ENCODE measurements at places on chromosomes 6 and 20.

DNA sequence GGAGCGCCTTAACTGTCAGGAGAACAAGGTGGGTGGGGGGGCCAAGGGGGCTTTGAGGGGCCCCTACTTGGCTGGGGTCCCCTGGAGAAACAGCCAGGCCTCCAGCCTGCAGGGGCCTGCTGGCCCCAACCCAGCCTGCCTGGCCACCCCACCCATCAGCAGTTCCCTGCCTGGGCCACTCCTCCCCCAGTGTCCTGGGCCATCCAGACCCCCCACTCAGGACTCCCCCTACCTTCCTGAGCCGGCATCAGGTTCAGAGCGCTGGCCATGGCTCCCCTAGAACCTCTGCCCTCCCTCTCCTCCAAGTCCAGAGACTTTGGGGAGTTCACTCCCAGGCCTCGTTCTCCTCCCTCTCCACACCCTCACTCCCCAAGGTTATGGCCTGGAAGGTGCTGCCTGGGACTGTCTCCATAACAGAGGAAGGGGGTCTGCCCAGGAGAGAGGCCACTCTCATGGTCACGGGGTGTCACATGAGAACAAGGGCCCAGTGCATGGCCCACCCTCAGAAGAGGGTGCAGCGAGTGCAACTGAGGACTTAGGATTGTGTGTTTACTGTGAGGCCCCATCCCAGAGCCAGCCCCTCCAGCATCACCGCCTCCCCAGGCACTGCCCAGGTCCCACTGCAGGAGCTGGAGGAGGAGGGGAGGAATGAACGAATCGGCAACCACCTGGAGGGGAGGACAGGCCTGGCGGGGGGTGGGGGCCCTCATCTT is 6.0 kb downstream of the SLC17A9 start:
- DNase-seq = no peak
- peaks cover 30% of the 10 kb centered on the region for H3K4me1 ChIP-seq
- peaks cover 5% of the 10 kb centered on the region for H3K36me3 ChIP-seq
- peaks cover 4% of the 10 kb centered on the region for H3K27me3 ChIP-seq
- H3K4me3 ChIP-seq = no peak overlapping the region
- no peak overlapping the region for H3K27ac ChIP-seq

DNA sequence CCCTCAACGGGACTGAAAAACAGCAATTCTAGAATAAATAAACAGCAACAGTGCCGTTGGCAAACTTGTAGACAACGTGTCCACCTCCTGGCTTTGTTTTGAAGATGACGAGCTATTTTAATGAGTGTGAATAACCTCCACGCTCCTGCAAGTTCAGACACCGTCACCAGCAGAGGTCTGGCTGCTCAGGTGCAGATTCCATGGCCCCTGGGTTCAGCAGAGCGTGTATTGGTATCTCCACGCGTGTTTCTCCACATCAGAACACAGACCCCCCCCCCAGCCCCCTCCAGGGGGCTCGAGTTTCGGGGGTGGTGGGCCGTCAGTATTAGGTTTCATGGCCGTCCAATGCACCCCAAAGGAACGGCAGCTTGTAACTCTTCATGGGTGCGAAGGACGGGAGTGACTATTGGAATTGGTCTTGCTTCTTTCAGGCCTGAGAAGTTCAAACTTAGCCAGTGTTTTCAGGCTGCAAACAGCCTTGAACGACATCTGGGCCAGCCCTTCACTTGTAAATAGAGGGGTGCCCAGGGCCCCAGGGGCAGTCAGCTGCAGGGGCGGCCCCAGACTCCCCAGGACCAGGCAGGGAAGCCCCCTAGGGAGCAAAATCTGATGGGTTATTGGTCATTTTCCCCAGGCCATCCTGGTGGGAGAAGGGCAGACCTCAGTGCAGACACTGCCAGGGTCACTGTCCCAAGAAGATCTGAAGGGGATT is 308.6 kb downstream of the TAF4 start:
- no peaks in the 10 kb centered on the region for H3K36me3 ChIP-seq
- H3K27me3 ChIP-seq = peaks cover 4% of the 10 kb centered on the region
- no peak overlapping the region for H3K27ac ChIP-seq
- DNase-seq = no peak

GRCh38 chr20:61665528-61666470 is 399.9 kb downstream of the TAF4 start:
- H3K4me1 ChIP-seq = no peaks in the 10 kb centered on the region
- no peaks in the 10 kb centered on the region for H3K27me3 ChIP-seq
- no peaks in the 10 kb centered on the region for H3K36me3 ChIP-seq
- no peak for DNase-seq
- H3K27ac ChIP-seq = no peak overlapping the region

DNA sequence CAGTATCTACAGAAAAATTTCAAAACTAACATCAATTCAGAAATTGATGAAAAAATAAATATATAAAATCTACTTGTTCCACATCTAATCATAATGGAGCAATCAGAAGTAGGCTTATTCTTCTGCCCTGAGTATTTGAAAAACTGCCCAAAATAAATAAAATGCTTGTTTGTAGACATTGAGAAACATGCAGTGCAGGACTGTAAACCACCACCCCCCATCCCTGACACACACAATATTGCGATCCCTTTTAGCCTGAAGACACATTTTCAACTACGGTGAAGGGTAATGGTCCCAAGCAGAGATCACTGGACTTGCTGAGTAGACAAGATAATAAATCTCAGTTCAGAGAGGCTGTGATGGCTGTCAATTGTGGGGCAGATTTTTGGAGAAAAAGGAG is 261.5 kb downstream of the C6orf118 start:
- no peaks in the 10 kb centered on the region for H3K36me3 ChIP-seq
- no peaks in the 10 kb centered on the region for H3K27me3 ChIP-seq
- no peak overlapping the region for H3K27ac ChIP-seq
- no peak for DNase-seq

- peaks cover 9% of the 10 kb centered on the region for H3K4me1 ChIP-seq
- DNase-seq = no peak
- no peaks in the 10 kb centered on the region for H3K36me3 ChIP-seq
- H3K27me3 ChIP-seq = peaks cover 4% of the 10 kb centered on the region
Measured at GRCh38 chr6:156657296-156657695, 119.9 kb upstream of the ARID1B start.

DNA sequence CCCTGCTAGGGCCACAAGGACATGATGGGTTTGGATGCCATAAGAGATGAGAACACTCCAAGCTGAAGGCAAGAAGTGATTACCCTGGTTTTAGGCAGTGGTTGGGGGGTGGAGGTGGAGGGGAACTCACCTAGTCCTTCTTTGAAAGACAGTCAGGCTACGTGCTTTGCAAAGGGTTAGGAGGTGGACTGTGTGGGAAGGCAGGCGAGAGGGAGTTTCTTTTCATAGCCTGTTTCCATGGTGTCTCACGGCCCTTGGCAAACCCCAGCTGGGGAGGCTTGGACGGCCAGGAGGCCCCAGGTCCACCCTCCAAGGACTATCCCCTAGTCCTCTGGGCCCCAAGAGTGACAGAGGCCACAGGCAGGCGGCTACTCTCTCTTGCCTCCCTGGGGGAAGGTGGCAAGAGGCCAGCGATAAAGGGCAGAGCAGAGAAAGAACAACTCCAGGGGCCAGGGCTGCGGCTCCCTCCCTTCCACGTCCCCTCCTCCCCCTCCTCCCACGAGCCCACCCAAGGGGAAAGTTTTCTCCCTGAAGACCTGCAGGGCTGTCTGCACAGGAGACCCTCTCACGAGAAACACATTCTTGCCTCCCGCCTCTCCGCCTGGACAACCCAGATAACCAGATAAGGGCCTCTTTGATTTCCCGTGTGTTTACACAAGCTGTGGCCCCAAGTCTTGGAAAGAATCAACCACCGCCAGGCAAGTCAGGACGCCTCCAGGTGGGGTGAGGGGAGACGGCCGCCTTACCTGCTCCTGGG is 74.4 kb downstream of the NOL4L start:
- peaks cover 54% of the 10 kb centered on the region for H3K36me3 ChIP-seq
- no peaks in the 10 kb centered on the region for H3K27me3 ChIP-seq
- H3K27ac ChIP-seq = peak overlapping the region; percentile 94
- peaks cover 78% of the 10 kb centered on the region for H3K4me1 ChIP-seq
- peak overlapping the region; percentile 54 for H3K4me3 ChIP-seq
- no peak for DNase-seq

DNA sequence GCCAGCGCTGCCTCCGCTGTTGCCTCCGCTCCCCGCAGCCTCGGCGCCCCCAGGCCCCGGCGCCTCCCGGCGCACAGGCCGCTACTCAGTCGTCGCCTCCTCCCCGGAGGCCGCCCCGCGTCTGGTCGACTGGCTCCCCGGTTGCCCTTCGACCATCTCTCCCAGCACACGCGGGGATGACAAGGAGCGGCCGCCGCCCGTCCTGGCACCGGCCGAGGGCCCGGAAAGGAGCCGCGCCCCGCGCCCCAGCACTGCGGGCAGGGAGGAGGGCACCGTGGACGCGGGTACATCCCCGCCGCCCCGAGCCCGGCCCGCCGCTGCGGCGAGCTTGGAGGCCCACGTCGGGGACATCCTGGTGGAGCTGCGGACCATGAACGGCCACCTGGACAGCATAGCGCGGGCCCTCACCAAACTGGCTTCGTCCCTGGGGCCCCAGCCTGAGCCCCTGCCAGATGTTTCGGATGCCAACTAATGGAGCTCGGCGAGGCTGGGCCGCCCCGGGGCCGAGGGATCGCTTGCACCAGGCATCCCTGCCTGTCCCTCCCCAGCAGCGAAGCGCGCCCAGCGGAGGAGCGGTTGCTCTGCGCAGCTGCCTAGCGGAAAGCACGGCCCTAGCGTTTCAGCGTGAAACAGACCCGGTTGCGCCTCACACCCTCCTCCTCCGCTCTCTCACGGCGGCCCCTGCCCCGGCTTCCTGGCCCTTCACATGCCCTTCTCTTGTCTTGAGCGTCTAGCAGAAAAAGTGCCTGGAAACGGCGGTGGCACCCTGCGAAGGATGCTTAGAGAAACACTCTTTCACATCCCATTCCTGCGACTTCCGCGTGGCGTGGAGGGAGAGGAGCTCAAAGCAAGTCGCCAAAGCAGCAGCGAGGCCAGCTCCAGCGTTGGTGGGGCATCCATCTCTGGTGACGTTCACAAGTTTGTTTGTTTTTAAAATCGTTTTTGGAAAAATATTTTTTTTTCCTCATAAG is 285.8 kb upstream of the SUPT3H start:
- H3K27me3 ChIP-seq = peaks cover 52% of the 10 kb centered on the region
- peak overlapping the region; percentile 44 for H3K4me3 ChIP-seq
- H3K27ac ChIP-seq = no peak overlapping the region
- peaks cover 58% of the 10 kb centered on the region for H3K4me1 ChIP-seq
- no peaks in the 10 kb centered on the region for H3K36me3 ChIP-seq

DNA sequence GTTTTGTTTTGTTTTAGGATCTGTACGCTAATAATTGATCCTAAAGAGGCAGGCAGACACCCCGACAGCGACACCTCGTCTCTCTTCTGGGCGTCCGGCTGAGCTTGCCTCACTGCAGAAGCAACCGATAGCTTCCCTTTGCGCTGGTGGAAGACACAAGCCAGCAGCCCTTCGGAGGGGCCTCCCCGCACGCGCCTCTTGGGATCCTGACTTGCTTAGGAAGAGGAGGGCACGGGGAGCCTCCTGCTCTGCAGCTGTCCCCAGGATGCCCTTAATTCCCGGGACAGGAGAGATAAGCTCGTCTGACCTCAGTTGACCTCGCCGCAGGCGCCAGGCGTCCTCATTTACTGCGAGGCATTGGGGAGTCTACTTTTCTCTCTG is 94.0 kb downstream of the CD83 start:
- DNase-seq = no peak
- H3K27ac ChIP-seq = peak overlapping the region; percentile 85
- H3K27me3 ChIP-seq = peaks cover 19% of the 10 kb centered on the region
- peak overlapping the region; percentile 82 for H3K4me3 ChIP-seq
- peaks cover 18% of the 10 kb centered on the region for H3K4me1 ChIP-seq

- peaks cover 6% of the 10 kb centered on the region for H3K4me1 ChIP-seq
- H3K27me3 ChIP-seq = peaks cover 43% of the 10 kb centered on the region
- no peak overlapping the region for H3K27ac ChIP-seq
- H3K36me3 ChIP-seq = no peaks in the 10 kb centered on the region
- no peak overlapping the region for H3K4me3 ChIP-seq
- DNase-seq = no peak
Measured at GRCh38 chr6:159118924-159119323, 50.3 kb upstream of the FNDC1 start.

GRCh38 chr6:119076576-119077390 is 1.7 kb downstream of the FAM184A start:
- H3K4me1 ChIP-seq = peaks cover 46% of the 10 kb centered on the region
- peak overlapping the region; percentile 81 for H3K27ac ChIP-seq
- H3K4me3 ChIP-seq = peak overlapping the region; percentile 70
- peaks cover 8% of the 10 kb centered on the region for H3K27me3 ChIP-seq

DNA sequence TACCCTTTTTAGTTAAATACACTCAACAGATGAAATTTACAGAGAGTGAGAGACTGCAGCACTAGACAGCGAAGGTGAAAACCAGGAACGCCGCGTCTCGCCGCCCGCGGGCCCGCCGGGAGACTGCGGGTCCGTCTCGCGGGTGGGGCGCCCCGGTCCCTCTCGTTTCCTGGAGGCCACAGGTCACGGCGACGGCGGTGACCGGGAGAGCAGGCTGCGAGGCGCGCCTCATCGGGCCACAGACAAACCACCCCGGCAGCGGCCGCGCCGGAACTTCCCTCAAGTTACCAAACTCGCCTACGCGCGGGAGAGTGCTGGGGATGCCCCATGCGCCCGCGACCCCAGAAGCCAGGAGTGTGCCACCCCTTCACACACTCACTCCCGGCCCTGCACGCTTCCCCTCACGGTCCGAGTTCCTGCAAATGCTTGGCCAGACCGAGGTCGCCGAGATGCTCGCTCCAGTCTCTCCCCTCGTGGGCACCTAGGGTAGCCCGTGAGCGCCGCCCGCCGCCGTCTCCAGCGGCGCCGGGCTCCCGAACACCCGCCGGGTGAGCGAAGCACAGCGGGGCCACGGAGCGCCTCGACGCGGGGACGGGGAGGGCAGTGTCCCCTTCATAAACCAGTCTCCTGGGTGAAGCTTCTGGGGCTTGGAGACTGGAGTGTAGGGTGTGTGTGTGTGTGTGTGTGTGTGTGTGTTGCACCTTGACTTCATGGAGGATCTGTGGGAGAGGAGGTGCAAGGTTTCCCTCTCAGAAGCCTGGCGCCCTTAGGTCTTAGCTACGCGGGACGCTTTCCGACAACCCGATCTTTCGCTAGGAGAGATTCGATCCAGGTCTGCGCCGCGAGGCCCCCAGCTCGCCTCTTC is 1.4 kb downstream of the BACH2 start:
- peak overlapping the region; percentile 81 for H3K4me3 ChIP-seq
- H3K36me3 ChIP-seq = peaks cover 28% of the 10 kb centered on the region
- H3K27ac ChIP-seq = peak overlapping the region; percentile 99
- H3K4me1 ChIP-seq = peaks cover 42% of the 10 kb centered on the region

GRCh38 chr6:50608421-50608820 is 104.9 kb upstream of the TFAP2D start:
- no peaks in the 10 kb centered on the region for H3K27me3 ChIP-seq
- no peaks in the 10 kb centered on the region for H3K4me1 ChIP-seq
- H3K36me3 ChIP-seq = no peaks in the 10 kb centered on the region
- no peak overlapping the region for H3K4me3 ChIP-seq
- DNase-seq = no peak

- H3K27ac ChIP-seq = no peak overlapping the region
- H3K36me3 ChIP-seq = no peaks in the 10 kb centered on the region
- H3K4me3 ChIP-seq = no peak overlapping the region
- no peaks in the 10 kb centered on the region for H3K27me3 ChIP-seq
- no peak for DNase-seq
Measured at GRCh38 chr6:115909923-115910546, 150.7 kb downstream of the FRK start.

DNA sequence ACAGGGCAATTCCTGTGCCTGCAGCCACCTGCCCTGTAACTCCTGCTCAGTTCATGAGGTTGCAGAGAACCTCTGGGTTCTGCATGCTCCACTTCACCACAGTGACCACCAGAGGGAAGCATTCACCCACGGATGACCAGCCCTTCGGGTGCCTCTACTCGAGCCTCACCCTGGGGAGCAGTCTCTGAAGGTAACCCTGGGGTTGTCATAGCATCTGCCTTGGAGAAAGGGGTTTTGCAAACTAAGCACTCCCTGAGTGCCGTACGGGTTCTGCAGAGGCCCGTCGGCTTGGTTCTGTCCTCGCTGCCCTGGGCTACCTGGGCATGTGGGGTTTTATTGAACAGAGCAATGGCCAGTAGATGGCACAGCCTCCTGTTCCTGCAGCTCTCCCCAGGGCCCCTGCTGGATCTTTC is 10.2 kb upstream of the CST5 start:
- H3K4me1 ChIP-seq = no peaks in the 10 kb centered on the region
- no peaks in the 10 kb centered on the region for H3K36me3 ChIP-seq

All from activated naive CD4-positive, alpha-beta T cell treated with anti-CD3 and anti-CD28 coated beads, Interleukin-2, amount 10 ng/mL, durations not matched to agents 7 days and 5 days (primary cell).